ENCODE measurements at places on chromosomes 12 and 14.

GRCh38 chr14:63295231-63295685 is 23.5 kb downstream of the GPHB5 start:
- DNase-seq, result no peak

- DNase-seq, result no peak
Measured at GRCh38 chr12:5723711-5724252, 221.3 kb downstream of the ANO2 start.

GRCh38 chr14:69484444-69485314 is at the start of gene PLEKHD1:
PLEKHD1 (plus strand) TSS chr14:69484728; CDS start chr14:69484966, 238 bp downstream.
- DNase-seq, result no peak

GRCh38 chr12:132637811-132638210 is 19.2 kb downstream of the P2RX2 start:
- no peak for DNase-seq

DNA sequence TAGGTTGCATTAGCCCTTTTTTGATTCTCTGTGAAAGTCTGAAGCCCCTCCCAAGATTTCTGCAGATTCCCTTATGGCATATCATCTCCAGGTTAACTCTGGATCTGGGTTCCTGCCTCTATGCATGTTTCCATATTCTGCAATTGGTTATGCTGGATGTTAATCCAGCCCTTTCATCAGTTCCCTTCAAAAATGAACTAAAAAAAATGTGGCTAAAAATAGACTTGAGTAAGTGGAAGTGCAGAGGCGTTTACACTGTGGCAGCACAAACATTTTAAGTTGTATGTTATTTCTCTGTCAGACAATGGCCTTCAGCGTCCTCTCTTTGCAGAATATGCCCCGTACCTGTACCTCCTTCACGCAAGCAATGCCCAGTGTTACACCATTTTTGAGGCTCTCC is 11.4 kb downstream of the MGST1 start:
- no peak for DNase-seq

DNA sequence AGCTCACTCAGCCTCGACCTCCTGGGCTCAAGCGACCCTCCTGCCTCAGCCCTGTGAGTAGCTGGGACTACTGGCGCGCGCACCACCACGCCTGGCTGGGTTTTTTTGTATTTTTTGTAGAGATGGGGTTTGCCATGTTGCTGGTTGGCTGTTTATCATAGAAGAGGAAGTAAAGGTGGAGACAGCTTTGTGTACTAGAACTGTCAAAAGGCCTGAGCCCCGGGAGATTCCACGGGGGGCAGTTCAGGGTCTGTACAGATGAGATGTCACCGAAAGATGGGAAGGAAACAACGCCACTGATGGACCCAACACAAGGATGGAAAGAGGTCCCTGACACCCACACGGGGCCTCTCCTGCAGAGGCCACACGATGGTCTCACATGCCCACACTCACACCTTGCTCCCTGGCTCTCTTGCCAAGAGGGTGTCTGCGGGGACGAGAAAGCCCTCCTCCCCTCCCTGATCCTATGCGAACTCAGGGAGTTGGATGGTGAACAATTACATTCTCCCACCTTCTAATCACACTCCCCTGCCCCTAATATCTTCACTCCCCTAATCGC is 66.6 kb downstream of the KDM2B start:
- no peak for DNase-seq

DNA sequence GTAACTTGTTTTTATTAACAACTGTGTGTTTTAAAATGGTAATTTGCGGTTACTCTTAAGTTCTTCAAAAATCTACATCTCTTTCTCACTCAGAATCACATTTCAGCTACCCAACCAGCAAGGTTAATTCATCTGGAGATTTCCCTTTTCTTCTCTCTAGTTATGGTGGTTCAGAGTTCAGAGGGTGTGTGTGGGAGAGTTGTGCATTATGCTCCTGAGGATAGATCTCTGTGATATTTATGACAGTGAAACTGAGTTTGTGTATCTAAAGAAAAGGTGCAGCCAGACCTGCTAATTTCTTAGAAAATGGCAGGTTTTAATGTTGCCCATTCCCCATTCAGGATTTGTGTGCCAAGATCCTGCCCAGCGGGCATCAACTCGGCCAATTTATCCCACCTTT is 73.8 kb downstream of the TTLL5 start:
- no peak for DNase-seq

GRCh38 chr12:97757481-97758193 is 295.0 kb downstream of the RMST start:
- DNase-seq, result no peak

- DNase-seq, result no peak
Measured at GRCh38 chr12:1885082-1885596, 33.3 kb downstream of the CACNA2D4 start.

GRCh38 chr12:41612892-41613557 is 424.9 kb downstream of the PDZRN4 start:
- no peak for DNase-seq

DNA sequence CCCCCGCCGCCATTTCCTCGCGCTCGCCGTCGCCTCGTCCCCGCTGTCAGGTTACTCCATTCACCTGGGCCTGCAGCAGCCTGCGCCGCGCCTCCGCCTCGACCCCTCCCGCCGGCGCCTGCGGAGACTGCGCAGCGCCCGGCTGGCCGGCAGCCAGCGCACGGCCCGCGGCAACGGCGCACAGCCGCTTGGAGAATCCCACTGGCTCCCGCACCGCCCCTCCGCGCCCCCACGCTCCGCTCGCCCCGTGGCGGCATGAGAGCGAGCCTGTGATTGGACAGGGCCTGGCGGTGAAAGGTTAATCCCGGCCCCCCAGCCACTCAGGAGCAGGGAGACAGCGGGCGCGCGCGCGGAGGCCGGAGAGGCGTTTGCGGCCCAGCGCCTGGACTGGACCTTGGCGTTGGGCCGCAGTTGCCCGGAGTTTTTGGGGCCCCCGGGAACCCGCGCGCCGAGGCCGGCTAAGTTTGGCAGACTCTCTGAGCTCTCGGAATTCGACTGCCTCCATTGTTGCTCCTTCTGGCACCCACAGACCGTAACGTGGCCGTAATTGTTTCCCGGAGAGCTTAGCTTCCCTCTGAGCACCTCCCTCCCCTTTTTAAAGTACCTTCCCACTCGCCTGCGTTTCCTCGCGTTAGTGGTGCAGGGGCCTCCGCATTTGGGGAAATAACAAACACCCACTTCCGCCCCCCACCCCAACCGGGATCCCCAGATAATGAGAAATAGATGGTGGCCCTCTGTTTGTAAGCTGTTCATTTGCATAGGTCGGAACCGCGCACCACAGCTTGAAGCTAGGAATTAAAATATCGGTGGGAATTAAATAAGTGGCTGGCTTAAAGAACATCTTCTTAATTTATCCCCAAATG is at the start of gene DICER1:
Gene DICER1 (minus strand): TSS at position 203 of the 863 bp plus-strand sequence. CDS start 24,071 bp downstream, outside the sequence.
- peak; percentile 91 for DNase-seq

- DNase-seq, result no peak
Measured at GRCh38 chr12:41034686-41035085, 153.4 kb upstream of the PDZRN4 start.

- DNase-seq, result no peak
Measured at GRCh38 chr12:68559984-68560850, 50.5 kb upstream of the RAP1B start.

DNA sequence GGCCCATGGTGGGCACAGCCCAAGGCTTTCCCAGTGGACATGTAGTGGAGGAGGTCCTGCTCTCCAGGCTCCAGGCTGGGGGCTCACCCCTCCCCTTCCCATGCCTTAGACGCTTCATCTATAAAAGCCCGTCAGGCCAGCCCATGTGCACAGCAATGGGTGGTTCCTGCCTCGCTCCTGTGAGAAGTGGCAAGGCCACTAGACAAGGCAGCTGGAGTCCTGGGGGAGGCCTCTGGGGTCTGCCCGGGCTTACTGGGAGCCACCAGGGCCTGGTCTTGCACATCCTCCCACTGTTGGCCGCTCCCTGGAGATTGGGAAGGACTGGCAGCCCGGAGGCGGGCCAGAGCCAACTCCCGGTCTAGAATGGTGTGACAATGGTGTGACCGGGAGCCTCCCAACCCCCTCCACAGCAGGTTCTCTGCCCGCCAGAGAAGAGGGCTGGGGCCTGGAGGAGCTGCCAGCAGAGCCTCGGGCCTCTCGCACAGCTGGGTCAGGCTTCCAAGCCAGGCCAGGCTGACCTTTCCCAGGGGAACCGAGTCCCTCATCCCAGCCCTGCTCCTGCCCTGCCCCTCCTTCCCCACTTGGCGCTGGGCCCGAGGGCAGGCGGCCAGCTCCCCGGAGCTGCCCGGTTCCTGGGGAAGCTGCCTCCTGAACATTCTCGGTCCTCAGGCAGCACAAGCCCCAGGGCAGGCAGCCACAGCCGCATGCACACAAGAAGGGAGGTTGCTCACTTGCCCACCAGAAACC is 97.9 kb downstream of the RFLNA start:
- DNase-seq, result no peak

GRCh38 chr12:22018860-22019259 is 27.2 kb upstream of the CMAS start:
- no peak for DNase-seq

- no peak for DNase-seq
Measured at GRCh38 chr14:50001999-50002925, 109.4 kb downstream of the ARF6 start.

DNA sequence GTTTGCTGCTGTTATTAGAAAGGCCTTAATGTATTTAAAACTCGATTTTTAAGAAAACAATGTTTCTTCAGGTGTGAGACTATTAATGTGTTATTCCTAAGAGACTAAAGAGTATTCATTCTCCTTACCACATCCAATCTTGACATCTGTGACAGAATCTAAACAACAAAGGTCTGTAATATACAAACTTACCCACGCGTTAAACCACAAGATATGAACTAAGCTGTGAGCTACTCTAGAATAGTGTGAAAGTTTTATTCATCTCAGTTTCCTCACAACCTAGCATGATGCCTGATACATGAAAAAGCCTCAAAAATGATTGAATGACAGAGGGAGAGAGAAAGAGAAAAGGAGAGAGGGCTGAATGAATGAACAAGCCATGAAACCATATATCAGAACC is 117.3 kb upstream of the COCH start:
- DNase-seq, result no peak

- DNase-seq, result no peak
Measured at GRCh38 chr12:93875157-93875556, 198.0 kb downstream of the CRADD start.

DNA sequence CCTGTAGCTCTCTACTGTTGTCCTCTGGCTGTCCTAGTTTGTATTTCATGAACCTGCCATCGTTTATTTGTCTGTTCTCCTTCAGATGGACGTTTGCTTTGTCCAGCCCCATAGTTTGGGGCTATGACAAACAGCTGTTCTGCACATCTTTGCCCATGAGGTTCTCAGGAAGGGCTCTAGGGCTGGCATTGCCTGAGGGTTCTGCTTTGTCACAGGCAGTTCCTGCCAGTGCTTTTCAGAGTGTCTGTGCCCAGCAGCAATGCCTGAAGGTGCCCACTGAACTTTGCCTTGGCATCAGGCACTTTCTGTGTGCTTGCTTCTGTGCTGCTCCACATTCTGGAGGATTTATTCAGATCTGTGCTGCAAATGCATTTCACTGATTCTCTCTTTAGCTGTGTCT is 361.3 kb downstream of the TMEM121 start:
- DNase-seq, result no peak

DNA sequence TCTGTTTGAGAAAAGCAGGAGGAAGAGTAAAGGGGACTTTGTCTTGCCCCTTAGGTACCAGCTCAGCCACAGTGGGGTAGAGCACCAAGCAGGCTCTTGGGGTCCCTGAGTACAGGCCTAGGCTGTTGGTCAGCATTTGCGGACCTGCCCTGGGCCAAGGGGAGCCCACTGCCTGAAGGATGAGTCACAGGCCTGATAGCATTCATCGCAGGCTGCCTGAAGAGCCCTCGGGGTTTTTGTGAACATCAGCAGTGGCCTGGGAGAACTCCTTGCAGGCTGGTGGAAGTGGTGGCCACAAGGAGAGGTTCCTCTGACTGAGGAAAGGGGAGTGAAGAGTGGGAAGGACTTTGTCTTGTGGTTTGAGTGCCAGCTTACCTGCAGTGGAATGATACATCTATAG is 25.0 kb upstream of the P2RX7 start:
- no peak for DNase-seq

DNA sequence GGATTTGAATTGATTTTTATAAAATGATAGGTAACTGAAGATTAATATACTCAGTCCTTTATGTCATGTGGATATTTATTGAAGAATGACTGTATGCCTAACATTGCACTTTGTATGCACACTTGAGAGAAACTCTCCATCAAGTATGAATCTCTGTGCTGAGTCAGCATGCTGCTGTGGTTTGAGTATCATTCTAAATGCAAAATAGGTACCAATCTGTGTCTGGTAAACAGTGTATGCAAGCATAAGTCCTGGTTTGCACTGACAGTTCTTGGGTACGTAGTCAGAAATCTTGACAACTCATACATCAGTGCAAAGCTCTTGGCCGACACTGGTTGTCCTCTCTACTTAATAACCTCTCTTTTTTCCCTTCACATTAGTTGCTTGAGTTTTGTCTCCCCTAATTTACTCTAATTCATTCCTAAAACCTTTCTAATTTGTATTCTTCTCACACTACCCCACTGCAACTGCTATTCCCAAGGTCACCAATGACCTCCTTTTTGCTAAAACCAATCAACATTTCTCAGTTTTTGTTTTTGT is 21.8 kb downstream of the MGAT4C start:
- no peak for DNase-seq

DNA sequence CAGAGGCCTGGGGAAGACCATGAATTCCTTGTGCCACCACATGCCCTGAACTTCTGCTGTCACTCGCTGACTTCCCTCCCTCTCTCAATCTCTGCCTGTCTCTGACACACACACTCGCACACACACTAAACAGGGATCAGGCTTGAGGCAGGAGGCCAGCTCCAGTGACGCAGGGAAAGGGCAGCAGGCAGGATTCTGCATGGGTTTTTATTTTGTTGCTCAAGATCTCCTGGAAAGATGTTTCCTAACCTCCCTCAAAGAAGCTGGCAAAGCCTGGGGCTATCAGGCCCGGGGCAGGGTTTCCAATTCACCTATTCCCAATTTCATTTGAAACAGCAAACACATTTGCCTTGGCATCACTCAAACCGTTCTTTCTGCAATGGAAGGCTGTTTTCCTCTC is 27.7 kb upstream of the PEX5 start:
- DNase-seq, result no peak

DNA sequence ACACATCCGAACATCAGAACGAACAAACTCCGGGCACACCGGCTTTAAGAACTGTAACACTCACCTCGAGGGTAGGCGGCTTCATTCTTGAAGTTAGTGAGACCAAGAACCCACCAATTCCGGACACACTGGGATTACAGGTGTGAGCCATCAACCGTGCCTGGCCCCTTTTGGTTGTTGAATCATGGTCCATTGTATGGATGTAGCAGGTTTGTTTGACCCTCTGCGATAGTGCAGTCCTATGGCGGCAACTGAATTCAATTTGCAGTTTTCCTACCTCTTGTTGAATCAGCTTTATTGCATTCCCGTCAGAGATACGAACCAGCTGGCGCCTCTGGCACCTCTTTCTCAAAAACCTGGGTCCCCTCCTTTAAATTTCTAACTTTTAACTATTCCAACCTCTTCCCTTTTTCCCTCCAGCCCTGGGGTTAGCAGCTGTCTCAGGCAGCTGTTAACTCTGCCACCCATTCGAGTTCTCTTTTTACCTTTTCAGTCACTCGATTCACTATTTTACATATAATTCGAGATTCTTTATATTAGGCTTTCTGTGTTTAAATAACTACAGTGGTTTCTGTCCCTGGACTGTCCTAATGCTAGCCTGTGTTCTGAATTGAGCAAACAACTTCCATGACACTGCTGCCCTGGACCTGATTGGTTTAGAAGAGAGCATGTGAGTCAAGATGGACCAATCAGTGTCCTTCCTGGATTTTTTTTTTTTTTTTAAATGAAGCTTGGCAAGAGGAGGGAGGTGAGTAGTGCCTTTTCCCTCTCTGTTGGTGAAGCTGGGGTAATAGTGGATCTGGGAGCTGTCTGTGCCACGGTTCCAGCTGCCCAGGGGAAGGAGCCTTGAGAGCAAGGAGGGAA is 261.5 kb downstream of the PCNX1 start:
- DNase-seq, result no peak
